Suppressor macrophage (primary cell): ENCODE measurements at places on chromosomes 1 and 21.
A peak's percentile ranks its signal among the peaks of the same experiment; 100 is the strongest.

DNA sequence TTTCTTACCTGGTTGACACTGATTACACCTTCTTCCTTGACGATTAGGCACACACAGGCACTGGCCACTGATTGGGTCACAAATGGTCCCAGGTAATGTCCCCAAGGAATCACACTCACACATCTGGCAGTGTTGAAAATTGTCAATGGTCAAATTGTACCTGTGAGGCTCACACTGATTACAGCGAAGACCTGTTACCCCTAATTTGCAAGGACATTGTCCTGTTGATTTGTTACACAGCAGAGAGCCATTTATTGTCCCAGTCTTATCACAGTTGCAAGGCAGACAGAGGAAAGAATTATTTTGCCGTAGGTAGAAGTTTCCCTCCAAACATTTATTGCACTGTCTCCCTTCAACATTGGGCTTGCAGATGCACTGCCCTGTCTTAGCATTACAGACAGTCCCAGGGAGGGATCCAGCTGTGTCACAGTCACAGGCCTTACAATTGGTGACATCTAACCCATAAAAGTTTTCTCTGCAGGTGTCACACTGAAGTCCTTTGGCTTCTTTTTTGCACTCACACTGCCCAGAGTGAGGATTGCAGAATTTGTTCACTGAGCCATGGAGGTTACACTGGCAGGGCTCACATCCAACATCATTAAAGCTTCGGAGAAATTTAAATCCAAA, 176.6 kb downstream of the USH2A start:
- DNase-seq = no peak

GRCh38 chr1:205719762-205720161, 30.2 kb downstream of the NUCKS1 start:
- DNase-seq = no peak

GRCh38 chr1:160726114-160726497, 12.9 kb upstream of the SLAMF7 start:
- no peak for DNase-seq

- DNase-seq = no peak
Observed at GRCh38 chr1:3168678-3169077, 99.7 kb downstream of the PRDM16 start.

GRCh38 chr1:41767534-41768525, 150.9 kb downstream of the HIVEP3 start:
- no peak for DNase-seq

DNA sequence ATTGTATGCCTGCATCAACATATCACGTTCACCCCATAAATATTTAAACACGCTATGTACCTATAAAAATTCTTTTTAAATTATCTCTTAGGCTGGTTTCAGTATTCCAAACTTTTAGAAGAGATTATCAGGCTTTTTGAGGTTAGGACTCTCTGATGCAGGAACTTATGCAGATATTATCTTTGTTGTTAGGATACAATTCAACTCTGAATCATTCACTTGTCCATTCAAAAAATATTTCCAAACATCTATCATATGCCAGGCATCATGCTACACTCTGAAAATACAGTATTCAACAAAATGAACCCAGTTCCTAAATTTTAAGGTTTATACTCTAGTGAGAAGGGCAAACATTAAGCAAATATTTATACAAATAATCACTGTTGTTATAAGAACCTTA, 40.5 kb downstream of the ASH1L start:
- no peak for DNase-seq

- peak; percentile 35 for DNase-seq
Observed at GRCh38 chr1:230581446-230582079, 60.7 kb upstream of the COG2 start.

GRCh38 chr1:176837708-176838107, 326.8 kb downstream of the ASTN1 start:
- no peak for DNase-seq

GRCh38 chr1:19055701-19056100, 99.2 kb upstream of the IFFO2 start:
- peak; percentile 17 for DNase-seq

DNA sequence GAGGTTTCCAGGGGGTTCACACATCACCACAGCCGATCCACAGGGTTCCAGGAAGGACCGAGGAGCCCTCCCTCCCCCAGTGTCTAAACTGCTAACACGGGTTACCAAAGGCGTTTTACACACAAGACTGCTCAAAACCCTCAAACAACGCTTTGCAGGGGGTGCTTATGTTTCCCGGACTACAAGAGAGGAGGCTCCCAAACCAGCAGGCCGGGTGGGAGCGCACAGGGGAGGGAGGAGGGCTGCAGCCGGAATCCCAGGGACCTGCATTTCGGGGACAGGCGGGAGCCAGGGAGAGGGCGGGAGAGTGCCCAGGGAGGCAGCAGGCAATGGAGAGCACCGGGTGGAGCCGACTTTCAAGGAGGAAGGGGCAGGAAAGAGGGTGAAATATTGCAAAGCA, 50.8 kb downstream of the ACBD3 start:
- DNase-seq = no peak

- DNase-seq = no peak
Observed at GRCh38 chr1:151533870-151534269, 6.2 kb upstream of the TUFT1 start.

GRCh38 chr21:35905096-35905962, 155.0 kb downstream of the SETD4 start:
- peak; percentile 74 for DNase-seq

DNA sequence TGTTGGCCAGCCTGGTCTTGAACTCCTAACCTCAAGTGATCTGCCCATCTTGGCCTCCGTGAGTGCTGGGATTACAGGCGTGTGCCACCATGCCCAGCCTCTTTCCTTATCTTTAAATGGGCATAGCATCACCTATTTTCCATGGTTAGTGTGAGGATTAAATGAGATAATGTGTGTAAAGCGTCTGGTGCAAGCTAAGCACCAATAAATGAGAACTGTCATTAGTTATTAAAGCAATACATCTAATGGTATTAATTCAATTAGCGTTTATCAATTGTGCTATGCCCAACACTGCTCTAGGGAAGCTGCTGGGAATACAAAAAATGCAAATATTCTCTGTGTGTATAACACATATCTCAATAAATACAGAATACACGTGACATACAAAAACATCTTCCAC, 10.0 kb downstream of the EXOC8 start:
- no peak for DNase-seq

DNA sequence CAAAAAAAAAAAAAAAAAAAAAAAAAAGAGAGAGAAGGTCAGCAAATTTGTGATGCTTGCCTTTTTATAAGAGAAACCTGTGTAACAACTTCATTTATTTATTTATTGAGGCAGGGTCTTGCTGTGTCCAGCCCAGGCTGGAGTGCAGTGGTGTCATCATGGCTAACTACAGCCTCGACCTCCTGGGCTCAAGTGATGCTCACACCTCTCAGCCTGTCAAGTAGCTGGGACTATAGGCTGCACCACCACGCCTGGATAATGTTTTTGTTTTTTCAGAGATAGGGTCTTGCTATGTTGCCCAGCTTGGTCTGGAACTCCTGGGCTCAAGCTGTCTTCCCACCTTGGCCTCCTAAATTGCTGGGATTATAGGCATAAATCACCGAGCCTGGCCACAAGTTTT, 42.4 kb downstream of the DHCR24 start:
- no peak for DNase-seq

DNA sequence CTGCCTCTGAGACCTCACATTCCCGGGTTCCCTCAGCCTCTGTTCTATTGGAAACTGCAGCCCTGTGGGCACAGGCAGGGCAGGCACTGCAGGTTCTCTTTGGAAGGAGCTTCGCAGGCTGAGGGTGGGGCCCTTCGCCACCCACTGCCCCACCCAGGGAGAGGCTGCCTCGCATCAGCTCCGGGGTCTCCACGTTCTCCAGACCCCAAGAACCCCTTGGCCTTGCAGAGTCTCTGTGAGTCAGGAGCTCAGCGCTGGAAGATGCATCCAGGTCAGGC, 8.6 kb upstream of the C1orf159 start:
- no peak for DNase-seq

GRCh38 chr1:171426645-171427044, 58.7 kb upstream of the PRRC2C start:
- no peak for DNase-seq

DNA sequence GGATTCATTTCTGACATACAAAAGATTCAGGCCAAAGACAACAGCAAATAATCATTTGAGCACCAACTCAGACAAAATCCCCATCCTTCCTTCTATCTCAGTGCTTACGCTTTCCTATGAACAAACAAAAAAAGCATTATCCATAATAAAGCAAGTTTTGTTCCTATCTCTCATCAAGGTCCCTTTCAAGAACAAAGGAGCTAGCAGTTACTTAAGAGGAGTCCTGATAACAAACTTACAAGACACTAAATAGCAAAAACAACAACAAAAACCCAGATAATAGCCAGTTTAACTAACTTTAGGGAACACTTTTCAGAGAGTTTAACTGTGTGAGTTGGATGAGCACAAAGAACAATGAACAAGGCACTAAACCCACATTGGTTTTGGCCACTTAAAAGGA, 10.5 kb downstream of the EVI5 start:
- no peak for DNase-seq

DNA sequence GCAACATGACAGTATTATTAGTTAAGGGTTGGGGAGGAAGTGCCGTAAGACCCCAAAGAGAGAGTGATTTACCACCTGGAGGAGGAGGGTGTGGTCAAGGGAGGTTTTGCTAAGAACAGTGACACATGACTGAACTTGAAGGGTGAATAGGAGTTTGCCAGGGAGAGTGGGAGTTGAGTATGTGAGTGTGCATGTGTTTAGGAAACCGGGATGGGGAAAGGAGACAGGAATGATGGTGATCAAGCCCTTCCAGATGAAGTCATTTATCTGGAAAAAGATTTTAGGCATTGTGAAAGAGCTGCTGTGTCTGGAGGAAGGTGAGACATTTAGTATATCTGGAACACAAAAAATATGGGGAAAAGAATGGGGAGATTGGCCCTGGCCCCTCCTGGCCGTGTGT, 28.1 kb upstream of the IL10 start:
- DNase-seq = no peak

DNA sequence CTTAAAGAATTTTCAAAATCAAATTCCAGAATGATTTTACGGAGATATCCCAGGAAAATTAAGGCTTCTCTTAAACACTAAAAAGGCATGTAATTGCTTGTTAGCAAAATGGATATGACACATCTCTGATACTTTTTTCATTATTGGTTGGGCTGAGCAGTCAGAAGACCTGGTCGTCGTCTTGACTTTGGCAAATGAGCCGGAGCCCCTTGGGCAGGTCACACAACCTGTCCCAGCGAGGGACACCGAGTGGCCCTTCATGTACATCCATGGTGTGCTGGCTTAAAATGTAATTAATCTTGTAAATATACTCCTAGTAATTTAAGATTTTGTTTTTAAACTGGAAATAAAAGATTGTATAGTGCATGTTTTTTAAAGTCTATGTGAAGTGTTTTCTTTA, 33.9 kb downstream of the IFNGR2 start:
- no peak for DNase-seq

DNA sequence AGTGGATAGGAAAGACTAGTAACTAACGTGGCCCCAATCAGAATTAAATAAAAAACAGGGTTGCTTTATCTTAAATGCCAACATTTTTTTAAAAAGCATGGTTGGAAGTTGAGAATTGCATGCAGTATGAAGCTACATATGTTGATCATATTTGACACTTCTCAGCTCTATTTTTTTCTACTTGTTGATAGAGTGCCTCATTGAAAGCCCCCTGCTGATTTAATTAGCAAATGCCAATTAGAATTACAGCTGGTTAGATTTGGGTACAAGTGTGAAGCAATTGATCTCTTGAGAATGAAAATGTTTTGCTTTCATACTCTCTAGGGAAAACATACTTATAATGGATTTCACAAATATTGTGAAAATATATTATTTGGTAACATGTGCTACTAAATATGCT, 40.5 kb downstream of the CHD1L start:
- DNase-seq = no peak

- no peak for DNase-seq
Observed at GRCh38 chr1:147749792-147750191, 10.6 kb downstream of the GJA5 start.

GRCh38 chr1:30730346-30731108, 7.1 kb upstream of the MATN1 start:
- DNase-seq = no peak

DNA sequence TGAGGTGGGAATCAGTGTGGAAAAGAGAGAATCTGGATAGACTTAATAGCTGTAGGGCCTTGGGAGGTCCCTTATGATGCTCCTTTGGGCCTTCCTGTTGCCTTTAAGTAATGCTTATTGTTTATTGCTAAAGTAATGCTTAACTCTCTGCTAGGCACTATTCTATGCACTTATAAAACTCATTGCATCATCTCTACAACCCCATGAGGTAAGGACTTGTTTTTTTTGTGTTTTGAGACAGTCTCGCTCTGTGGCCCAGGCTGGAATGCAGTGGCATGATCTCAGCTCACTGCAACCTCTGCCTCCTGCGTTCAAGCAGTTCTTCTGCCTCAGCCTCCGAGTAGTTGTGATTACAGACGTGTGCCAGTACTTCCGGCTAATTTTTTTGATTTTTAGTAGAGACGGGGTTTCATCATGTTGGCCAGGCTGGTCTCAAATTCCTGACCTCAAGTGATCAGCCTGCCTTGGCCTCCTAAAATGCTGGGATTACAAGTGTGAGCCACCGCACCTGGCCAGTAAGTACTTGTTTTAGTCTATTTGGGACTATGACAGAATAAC, 22.3 kb downstream of the NECAP2 start:
- DNase-seq = no peak

- DNase-seq = no peak
Observed at GRCh38 chr1:39761016-39761415, 10.1 kb downstream of the OXCT2 start.

DNA sequence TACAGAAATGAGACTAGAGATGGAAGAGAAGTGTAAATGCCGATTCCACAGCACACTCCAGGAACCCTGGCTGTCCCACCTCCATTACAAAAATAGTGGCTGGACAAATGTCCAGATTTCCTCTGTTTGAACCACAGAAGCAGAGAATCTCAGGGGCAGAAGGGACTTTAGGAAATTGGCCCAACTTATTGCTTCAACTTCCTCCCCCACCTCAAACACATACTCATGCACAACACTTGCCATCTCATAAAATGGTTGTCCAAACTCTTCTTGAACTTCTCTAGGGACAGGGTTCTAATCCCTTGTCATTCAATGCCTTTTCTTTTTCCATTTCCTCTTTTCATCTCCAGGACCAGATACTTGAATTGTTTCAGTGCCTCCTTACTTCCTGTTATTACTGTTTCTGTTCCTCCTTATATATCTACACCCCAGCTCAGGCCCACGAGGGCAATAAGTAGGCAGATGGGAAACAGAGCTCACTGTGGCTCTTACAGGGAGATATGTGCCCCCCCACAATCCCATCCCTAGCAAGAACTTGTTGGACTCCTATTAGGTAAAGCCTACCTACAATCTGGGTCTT, 8.5 kb upstream of the B4GALT3 start:
- DNase-seq = peak; percentile 80
